ENCODE measurements at places on chromosomes 3 and 15. TPM values are rescaled to one million over a fixed set of nuclear protein-coding genes. Genes with fewer than 3 reads are reported as not detected.

The CADPS gene
- total RNA-seq = 3.8 TPM

The HIGD2B gene
- total RNA-seq = not detected

The ADGRG7 gene
- total RNA-seq = not detected

The NOX5 gene
- 0.83 TPM for total RNA-seq

The PPP1R14D gene
- total RNA-seq = not detected

The POPDC2 gene
- 0.15 TPM for total RNA-seq

The CHRNB4 gene
- total RNA-seq = not detected

The UBE2Q2 gene
- total RNA-seq = 68.1 TPM

The FSIP1 gene
- total RNA-seq = 1.6 TPM

The FBXO40 gene
- not detected for total RNA-seq

The KBTBD13 gene
- under 0.01 TPM for total RNA-seq

The FSD2 gene
- not detected for total RNA-seq

The PIK3CB gene
- 13.6 TPM for total RNA-seq

The GHRL gene
- not detected for total RNA-seq

Data from smooth muscle cell of trachea (primary cell).